ENCODE measurements at places on chromosomes 16 and 17.
A peak's percentile ranks its signal among the peaks of the same experiment; 100 is the strongest.

GRCh38 chr17:10171581-10171981 lies 26.8 kb downstream of the GAS7 start:
- DNase-seq = no peak

DNA sequence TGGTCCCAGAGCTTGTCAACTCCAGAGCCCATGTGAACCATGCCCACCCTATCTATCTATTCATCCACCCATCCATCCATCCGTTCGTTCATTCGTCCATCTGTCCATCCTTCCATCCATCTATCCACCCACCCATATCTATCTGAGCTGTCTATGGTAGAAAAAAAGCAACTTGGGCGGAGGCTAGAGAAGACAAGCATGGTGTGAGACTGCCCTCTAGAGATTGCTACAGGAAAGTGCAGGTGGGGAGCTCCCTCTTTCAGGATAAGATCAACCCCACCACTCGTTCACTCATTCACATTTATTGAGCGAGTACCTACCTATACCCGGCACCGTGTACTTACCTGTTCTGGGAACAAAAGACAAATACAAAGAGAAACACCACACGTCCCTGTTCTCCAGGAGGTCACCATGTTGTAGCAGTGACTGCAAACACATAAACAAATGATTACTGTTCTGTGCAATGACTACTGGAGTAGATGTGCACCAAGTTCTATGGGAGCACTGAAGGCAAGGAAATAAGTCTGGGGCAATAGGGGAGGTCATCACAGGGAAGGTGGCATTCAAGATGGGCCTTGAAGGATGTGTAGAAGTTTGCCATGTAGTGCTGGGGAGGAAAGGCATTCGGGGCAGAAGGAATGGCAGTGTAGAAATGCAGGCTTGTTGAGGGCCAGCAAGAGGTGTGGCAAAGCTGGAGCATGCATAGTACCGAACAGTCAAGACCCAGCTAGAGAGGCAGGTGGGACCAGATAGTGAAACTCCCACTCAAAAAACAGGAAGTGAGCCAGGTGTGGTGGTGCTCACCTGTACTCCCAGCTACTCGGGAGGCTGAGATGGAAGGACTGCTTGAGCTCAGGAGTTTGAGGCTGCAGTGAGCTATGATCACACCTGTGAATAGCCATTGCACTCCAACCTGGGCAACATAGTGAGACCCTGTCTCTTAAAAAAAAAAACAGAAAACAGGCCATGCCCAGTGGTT lies 13.4 kb upstream of the ATP5MC1 start:
- DNase-seq = peak; percentile 14

GRCh38 chr17:14294876-14295275 lies 6.0 kb upstream of the HS3ST3B1 start:
- DNase-seq = no peak

DNA sequence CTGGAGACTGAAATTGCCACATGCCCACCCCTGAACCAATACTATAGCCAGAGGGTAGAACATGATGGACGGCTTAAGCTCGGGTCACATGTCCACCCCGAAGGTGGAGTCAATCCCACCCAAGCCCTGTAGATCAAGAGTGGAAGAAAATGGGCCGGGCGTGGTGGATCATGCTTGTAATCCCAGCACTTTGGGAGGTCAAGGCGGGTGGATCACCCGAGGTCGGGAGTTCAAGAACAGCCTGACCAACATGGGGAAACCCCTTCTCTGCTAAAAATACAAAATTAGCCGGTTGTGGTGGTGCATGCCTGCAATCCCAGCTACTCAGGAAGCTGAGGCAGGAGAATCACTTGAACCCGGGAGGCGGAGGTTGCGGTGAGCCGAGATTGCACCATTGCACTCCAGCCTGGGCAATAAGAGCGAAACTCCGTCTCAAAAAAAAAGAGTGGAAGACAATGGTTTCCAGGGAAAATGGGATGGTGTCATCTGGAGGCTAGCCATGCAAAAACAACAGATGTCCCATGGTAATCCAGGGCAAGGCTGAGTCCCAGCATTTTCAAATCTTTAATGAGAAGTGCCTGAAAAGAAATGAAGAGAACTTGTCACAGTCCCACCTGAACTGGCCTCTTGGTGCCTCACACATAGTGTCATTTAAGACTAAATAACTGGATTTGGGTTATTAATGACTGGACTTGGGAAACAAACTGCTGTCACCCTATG lies 30.1 kb downstream of the CD300LF start:
- no peak for DNase-seq

GRCh38 chr16:66036793-66037715 lies 329.4 kb upstream of the CDH5 start:
- no peak for DNase-seq

- no peak for DNase-seq
Observed at GRCh38 chr17:63840591-63841349, 1.7 kb downstream of the SMARCD2 start.

DNA sequence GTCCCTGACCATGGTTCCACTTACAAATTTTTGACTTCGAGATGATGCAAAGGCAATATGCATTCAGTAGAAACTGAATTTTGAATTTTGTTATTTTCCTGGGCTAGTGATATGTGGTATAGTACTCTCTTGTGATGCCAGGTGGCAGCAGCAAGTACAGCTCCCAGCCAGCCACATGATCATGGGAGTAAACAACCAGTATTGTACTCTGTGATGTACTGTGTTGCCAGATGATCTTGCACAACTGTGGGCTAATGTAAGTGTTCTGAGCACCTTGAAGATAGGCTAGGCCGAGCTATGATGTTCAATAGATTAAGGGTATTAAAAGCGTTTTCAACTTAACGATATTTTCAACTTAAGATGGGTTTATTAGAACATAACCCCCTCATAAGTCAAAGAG lies 250.8 kb downstream of the STX8 start:
- no peak for DNase-seq

GRCh38 chr17:78891406-78892061 lies 11.5 kb downstream of the CEP295NL start:
- no peak for DNase-seq

GRCh38 chr17:37836593-37836992 lies 87.6 kb upstream of the TBC1D3K start:
- no peak for DNase-seq

DNA sequence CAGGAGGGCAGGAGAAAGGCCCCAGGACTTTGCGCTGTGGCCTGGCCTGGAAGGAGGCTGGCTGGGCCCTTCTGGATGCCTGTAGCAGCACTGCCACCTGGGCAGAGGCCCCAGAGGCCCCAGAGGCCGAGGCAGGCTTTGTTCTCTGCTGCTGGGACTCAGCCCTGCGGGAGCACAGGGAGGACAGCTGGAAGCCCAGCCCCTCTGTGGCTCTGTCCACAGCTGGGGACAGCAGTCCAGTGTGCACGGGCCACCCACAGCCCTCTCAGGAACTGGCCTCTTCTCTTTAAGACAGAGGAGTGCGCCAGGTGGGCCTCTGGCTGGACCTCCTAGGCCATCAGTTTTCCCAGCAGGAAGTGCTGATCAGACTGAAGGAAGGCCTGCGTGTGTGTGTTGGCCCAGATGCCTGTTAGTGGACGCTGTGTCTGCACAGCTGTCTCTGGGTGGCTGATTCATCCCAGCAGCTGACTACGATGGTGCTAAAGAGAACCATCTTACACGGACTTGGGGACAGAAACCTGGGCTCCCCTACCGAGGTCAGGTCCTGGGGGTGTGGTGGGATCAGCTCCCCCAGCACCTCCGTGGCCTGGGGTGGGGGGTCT lies 26.9 kb upstream of the ZNF750 start:
- DNase-seq = no peak

DNA sequence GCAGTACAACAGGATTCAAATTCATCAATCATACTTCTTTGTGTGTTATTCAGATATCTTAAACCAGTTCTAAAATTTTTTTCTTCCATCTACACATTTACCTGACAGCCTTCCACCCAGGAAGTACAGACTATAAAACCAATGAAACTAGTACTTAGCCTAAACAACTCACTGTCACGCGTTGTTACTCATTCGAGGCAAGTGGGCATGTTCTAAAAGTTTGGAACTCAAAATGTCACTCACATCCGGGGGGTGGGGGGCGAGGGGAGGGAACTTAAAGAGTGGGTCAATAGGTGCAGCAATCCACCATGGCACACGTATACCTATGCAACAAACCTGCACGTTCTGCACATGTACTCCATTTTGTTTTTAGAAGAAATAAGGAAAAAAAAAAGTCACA lies 90.4 kb upstream of the PLEKHM1 start:
- no peak for DNase-seq

GRCh38 chr16:11218604-11218962 lies 37.4 kb downstream of the SOCS1 start:
- DNase-seq = no peak

DNA sequence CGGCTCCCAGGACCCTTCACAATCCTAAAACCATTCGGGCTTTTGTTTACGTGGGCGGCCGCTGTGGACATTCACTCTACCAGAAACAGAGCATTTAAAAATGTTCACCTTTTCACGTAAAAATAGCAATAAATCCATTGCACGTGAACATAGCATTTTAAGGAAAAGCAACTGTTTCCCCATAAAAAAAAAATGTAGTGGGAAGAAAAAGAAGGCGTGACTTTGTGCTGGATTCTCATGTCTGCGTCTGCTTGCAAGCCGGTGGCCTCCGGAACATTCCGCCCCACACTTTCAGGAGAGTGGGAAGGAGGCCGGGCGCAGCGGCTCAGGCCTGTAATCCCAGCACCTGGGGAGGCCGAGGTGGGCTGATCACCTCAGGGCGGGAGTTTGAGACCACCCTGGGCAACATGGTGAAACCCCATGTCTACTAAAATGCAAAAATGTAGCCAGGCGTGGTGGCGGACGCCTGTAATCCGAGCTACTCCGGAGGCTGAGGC lies 13.4 kb upstream of the GNG13 start:
- no peak for DNase-seq

DNA sequence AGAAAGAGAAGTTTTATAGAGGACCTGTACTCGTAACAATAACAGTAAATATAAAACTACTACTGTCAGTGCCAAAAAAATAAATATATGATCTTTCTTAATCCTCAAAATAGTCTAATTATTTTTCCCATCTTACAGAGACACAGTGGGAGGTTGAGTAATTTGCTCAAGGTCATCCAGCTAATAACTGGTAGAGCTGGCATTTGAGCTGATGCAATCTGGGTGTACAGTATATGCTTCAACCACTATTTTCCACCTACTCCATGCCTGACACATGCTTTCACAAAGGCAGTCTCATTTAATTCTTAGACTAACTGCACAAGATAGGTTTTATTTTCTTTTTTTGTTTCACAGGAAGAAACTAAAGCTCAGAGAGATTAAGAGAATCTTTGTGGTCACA lies 33.6 kb downstream of the PIGL start:
- DNase-seq = no peak

GRCh38 chr17:80720610-80721577 lies 176.3 kb downstream of the RPTOR start:
- peak; percentile 56 for DNase-seq

GRCh38 chr17:17830269-17830567 lies 6.6 kb downstream of the SREBF1 start:
- DNase-seq = no peak

GRCh38 chr17:41684035-41684434 lies 4.7 kb upstream of the EIF1 start:
- DNase-seq = no peak

DNA sequence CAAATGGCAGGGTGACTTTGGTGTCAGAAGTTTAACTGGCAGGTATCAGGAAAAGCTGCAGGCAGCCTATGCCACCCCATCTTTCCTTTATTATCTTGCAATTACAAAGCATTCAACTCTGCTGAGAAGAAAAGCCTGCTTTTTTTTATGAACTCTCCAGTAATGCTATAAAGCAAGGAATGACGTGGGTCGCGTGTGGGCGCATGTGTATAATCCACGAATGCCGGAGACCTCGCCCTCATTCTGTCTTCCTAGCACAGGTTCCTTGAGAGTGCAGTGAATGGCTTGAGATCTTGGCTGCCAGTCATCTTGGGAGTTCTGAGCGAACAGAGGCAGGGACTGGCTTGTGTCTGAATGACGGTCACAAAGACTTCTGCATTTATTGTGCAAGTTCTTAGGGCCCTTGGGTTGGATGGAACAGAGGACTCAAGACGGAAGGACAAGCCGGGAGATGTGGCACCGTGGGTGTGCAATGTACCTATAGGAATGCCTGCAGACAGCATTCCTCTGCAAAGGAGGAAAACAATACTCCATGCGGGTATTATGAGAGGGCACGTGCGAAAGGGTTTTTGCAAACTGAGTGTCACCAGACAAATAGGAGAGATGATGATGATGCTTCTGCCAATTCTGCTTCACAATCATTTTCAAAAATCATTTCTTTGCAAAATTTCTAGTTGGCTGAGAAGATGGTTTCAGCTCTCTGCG lies 96.1 kb upstream of the ELAC2 start:
- no peak for DNase-seq

GRCh38 chr17:57622683-57623433 lies 122.2 kb downstream of the CCDC182 start:
- DNase-seq = no peak

DNA sequence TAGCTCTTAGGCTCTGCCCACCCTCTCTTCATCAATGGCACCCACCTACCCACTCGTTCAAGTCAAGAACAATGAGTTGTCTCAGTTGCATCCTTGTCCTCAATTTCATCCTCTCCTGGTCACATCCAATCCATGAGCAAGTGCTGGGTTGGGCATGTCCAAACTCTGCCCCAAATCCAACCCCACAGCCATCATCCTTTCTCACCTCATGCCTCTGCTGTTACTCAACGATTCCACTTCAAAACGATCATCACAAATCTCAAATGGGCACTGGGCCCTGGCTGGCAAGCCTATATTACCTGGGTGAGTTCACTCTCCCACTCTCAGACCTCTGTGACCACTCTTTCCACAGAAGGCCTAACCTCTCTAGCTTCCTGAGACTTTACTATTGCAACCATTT lies 12.0 kb upstream of the TEX2 start:
- DNase-seq = no peak

DNA sequence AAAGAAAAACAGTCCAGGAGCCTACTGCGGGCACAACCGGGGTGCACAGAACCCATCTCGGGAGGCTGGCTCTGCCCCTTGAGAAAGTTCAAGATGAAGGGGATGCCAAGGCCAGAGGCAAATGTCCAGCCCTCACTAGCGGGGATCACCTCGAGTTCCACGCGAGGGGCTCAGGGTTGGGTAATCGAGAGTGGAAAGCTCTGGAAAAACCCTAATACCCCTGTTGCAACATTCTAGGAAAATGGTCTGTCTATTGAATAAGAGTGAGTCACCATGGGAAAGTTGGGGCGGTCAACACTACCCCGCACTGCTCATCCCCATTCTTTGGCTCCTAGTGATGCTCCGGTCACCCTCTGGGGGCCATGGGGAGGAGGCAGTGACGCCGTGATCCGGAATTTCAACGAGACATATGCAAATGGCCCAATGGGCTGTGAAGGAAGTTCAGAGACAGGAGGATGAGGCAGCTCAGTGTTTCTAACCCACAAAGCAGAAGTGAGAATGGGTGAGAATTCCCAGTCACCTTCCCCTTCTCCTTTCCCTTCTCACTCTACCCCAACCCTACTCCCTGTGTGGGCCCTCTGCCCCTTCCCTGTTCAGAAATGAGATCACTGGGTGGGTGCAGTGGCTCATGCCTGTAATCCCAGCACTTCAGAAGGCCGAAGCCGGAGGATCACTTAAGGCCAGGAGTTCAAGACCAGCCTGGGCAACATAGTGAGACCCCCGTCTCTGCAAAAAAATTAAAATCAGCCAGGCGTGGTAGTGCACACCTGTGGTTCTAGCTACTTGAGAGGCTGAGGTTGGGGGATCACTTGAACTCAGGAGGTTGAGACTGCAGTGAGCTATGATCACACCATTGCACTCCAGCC lies 22.4 kb downstream of the SOCS3 start:
- no peak for DNase-seq
